CD4-positive, alpha-beta T cell treated with Interleukin-17A for 4 hours (primary cell): ENCODE measurements at places on chromosomes 5 and 9.

GRCh38 chr5:120507800-120508463 lies 43.8 kb downstream of the PRR16 start:
- DNase-seq: no peak

DNA sequence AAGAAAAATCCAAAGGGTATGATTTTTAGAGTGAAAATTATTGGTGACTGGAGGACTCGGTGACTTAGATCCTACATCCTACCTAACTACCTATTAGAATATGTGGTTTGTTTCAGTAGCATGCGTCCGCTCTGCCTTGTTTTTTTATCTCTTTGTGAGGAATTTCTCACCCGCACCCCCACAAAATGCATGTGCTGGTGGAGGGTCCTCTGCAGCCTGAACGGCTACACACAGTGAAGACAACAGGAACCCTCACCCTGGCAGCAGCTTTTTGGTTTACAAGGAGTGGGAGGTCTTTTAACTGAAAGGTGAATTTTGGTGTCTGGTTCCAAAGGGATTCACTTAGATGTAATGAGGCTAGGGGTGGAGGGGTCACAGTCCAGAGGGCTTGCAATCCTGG lies 115.5 kb downstream of the GNA14 start:
- no peak for DNase-seq

DNA sequence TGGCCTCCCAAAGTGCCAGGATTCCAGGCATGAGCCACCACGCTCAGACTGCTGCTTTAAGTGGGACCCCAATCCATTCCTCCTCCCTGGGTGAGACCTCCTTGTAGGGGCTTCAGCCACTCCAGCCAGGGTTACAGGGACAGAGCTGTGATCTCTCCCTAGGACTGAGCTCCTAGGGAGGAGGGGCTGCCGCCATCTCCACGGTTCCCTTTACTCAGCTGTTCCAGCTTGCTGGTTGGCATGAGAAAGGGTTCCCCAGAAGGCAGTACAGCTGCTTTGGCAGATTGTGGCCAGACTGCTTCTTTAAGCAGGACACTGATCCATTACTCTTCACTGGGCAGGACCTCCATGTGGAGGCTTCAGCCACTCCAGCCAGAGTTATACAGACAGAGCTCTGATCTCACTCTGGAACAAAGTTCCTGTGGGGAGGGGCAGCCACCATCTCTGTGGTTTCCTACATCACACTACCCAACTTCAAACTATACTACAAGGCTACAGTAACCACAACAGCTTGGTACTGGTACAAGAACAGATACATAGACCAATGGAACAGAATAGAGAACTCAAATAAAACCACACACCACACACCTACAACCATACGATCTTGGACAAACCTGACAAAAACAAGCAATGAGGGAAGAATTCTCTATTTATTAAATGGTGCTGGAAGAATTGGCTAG lies 7.2 kb downstream of the INSL6 start:
- peak; percentile 39 for DNase-seq

GRCh38 chr5:139644001-139644456 lies 4.1 kb upstream of the CXXC5 start:
- no peak for DNase-seq

DNA sequence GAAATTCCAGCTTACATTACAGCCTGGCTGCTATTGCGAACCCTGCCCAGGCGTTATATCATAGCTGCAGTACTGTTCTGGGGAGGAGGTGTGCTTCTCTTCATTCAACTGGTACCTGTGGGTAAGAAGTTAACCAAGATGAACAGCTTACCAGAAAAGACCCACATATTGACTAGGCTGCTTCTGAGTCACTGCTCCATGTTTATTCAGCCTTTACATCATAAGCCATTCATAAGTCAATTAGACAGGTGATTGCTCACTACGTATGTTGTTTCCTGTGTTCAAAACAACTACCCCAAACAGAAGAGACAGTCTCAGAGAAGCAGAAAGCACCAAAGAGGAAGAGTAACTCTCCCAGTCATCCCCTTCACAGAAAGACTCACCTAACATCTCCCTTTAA lies 34.7 kb upstream of the SLC22A5 start:
- DNase-seq: no peak

- DNase-seq: no peak
Measured at GRCh38 chr5:172729588-172729987, 41.4 kb downstream of the DUSP1 start.

DNA sequence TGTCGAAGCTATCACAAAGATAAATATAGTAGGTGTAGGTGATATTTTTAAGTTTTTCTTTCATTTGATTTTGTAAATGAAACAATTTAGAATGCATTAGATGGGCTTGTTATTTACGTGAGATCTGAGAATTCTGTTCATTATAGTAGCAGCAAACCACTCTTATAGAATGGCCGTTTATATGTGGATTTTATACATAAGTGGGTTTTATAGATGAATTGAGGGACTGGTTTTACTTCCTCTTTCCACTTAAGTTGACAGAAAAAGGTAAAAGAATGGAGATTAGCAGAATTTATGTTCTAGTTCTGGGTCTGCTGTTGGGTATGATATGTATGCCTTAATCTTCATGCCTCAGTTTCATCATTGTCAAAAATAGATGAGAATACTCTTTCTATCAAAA lies 5.6 kb downstream of the RMI1 start:
- no peak for DNase-seq

DNA sequence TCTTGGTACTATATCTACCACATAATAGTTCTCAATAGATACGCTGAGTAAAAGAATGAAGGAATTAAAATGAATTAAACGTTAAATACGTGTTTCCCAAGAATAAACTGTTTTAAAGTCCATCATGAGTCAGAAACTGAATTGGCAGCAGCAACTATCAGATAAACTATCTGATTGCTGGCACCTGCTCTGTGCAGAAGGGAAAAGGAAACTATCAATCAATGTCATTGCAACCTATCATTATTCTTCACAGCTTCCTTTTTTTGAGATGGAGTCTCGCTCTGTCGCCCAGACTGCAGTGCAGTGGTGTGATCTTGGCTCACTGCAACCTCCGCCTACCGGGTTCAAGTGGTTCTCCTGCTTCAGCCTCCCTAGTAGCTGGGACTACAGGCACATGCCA lies 8.8 kb upstream of the WDR36 start:
- DNase-seq: no peak

DNA sequence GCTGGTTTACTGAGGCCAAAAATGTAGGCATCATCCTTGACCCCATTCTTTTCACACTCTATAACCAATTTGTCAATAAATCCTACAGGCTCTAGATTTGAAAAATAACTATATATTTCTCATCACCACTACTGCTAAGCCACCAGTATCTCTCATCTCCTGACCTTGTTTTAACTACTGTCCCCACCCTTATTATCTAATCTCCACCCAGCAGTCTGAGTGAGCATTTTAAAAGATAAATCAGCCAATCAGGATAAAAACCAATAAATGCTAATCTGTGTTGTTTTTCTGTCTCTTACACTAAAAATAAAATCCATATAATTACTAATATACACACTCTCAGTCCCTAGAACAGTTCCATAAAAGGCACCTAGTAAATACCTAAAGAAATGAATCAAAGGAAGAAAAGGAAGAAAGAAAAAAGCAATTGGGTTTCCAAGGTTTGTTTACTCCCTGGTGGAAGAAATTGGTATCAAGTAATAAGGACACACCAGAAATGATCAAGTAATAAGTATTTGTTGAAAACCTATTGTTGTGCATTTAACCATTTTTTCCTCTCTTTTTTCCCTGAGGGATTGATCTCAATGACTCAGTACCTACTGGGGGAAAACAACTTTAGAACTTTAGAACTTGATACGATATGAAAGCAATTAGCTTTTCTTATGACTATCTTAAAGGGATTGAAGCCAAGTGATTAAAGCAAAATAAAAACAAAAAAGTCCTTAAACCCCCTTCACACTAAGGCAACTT lies 19.3 kb downstream of the MRPS27 start:
- no peak for DNase-seq

- no peak for DNase-seq
Measured at GRCh38 chr5:83331842-83332241, 139.7 kb upstream of the VCAN start.

GRCh38 chr9:1216532-1216931 lies 166.4 kb downstream of the DMRT2 start:
- no peak for DNase-seq

DNA sequence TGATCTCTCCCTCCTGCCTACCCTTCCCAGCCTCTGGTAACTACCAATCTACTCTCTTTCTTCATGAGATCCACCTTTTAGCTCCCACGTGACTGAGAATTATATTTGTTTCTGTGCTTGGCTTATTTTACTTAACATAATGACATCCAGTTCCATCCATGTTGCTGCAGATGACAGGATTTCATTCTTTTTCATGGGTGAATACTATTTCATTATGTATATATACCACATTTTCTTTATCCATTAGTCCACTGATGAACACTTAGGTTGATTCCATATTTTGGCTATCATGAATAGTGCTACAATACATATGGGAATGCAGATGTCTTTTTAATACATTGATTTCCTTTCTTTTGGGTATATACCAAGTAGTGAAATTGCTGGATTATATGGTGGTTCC lies 35.5 kb upstream of the ZNF366 start:
- no peak for DNase-seq

DNA sequence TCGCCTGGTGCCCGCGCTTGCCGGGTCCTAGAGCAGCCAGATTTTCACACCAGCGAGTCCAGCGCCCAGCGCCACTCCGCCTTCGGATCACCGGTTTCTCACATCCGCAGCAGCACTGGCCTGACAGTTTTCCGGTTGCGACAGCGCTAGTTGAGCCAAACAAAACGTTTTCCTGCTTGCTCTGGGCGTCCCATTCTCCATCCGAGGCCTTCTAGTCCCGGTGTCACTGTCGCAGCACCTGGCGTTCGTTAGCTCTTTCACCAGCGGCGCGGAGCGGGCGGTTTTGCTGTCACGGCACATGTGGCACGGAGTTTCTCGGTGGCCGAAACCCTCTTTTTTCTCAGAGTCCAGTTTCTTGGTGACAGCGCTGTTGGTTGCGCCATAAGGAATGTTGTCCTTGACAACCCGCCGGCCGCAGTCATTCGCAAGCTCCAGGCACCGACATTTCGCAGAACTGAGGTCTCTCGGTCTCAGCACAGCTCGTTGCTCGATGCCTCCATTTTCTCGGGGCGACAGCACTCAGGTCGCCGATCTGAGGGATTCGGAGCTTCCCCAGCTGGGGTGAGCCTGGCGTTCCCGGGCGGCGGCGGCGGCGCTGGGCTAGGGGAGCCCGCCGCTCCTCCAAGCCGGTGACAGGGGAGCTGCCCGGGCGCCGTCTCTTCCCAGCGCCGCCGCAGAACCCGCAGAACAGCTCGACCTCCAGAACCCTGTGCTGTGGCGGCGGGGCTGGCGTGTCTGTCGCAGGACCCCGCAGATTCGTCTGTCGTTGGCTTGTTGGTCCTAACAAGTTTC lies 47.8 kb downstream of the ANXA2R start:
- peak; percentile 79 for DNase-seq

DNA sequence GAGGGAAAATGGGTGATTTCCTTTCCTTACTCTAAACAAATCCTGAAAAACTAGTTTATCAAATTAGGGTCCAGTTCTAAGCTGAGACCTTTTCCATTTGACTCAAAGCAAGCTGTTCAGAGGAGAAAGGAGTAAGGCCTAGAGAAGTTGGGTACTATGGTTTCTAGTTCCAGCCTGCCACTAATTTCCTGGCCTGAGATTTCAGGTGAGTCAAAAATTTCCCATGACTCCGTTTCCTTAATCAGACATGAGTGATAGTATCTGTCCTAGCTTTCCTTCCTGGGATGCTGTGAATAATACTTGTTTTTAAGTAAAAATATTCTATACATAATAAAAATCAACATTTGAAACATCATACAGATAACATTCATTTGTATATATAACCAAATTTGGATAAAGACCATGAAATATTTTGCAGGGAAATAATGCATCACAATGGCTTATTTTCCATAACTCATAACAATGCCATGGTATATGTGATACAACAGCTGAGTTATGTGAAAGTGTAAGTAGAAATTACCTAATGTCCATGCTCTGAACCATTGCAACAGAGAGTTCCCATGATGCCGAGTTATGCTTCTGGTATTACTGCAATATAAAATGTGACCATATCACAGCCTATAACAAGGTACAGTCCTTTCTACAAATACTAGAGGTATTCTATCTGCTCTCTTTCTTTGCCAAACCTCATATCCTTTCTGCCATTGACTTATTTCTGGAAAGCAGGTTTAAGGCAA lies 142.7 kb downstream of the MLLT3 start:
- no peak for DNase-seq

GRCh38 chr5:40041452-40041851 lies 616.7 kb upstream of the DAB2 start:
- no peak for DNase-seq

DNA sequence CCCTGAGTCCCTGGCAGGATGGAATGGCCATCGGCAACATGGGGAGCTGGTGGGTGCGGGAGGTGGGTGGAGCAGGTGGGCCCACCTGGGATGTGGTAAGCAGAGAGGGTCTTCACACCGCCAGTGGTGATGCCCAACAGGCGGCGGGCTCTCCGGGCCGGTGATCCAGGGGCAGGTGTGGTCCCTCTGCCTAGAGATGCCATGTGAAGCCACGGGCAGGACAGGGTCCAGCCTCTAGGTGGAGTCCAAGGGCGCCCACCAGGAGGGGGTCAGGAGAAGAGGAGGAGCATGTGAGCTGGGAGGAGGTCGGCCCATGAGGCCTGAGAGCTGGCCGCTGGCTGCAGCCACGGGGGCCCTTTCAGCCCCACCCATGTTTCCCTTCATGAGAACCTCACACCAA lies 221.1 kb downstream of the FANCC start:
- no peak for DNase-seq

DNA sequence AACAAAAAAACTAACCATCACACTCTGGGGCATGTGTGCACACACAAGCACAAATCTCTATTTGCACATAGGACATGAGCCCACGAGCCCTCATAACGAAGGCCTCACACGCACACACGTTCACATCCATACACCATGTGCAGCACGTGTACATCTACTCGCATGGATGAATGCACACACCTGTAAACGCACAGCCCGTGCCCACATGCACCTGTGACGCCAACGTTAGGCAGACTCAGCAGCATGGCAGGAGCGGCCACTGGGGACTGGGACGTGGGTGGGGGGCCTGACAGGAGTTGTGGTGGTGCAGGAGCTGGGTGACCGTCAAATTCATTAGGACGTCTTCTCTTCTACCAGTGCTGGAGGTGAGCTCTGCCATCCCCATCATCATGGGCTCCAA lies 3.2 kb downstream of the SLC34A1 start:
- no peak for DNase-seq

DNA sequence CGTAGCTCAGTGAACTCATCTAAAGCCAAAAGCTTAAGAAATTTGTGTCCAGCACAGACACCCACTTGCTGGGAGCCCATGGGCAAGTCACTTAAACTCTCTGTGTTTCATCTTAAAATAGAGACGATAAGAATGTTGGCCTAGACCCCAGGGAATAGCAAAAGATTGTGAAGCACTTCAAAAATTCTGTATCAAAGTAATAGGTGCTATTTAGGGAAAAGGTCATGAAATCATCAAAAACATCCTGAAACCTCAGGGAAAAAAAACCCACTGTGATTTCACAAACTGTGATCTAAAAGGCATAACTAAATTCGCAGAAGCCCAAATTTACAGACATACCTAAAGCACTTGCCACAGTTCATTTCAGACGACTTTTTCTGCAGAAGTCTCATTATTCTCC lies 278.3 kb downstream of the NR2F1-AS1 start:
- DNase-seq: no peak
